ENCODE measurements at places on chromosomes 7 and 10.

- no peak for DNase-seq
These were observed 183.4 kb downstream of the DNAJB6 start for GRCh38 chr7:157520249-157520648.

DNA sequence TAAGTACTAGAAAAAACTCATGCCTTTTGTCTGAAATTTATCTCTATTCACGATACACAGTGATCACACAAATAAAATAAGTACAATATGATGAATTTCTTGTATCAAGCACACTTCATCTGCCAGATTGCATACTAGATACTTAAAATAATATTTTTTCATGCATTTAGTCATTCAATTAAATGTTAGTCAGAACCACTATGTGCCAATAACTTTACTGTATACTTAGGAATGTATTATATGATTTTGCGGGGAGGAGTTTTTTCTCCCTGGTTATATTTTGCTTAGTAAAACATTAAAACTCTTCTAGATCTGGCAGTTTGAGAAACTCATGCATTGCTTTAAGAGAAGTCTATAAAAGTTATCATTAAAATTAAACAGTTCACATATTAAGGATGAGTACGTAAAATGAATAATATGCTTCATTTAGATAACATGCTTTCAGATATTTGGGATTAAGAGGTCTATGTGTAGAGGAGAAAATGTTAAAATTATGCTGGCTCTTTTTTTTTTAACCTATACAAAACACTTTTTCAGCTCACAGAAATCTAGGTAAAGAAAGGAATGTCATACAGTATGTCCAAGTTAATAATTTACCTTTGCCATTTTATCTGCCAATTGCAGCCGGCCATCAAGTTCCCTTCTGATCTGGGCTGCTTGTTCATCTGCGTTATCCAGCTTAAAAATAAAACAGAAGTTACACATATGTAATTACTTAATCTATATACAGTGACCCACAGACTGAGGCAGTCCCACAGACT, 70.1 kb downstream of the RNF133 start:
- DNase-seq: no peak

DNA sequence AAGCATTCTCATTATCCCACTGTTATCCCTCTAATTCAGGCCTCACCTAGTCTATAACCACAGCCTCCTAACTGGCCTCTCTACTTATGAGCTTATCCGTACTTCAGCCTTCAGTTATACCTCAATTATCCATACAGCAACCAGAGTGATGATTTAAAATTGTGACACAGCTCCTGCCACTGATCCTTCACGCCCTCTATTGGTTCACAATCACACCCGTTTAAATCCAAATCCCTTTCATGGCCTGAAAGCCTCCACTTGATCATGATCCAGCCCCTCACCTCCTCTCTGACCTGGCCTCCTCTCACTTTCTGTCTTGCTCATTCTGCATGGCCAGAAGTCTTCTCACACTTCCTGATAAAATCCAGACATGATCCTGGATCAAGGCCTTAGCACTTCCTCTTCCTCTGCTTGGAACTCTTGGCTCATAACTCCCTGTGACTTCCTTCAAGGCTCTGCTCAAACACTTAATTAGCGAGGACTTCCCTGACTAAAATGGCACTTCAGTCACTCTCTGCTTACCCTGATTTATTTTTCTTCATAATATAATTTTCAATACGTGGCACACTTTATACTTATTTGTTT, 19.0 kb upstream of the TMEM26 start:
- no peak for DNase-seq

DNA sequence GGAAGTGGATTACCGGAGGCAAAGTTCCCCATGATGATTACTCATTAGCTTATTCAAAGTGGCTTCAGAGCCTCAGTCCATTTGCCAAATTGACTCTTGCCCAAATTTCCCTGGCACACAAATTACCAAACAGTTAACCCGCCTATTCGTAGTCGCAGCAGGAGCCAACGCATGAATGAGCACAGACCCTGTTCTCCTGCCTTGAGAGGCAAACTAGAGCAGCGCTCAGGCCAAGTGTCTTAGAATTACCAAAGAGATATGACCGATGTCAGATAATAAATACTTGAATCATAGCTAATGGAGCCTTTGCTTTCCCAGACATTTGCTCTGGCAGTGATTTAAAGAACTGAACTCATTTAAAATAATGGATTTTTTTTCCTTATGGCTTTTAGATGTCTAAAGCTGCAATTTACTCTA, 64.9 kb downstream of the CTTNBP2 start:
- DNase-seq: peak; percentile 48

GRCh38 chr7:142586611-142587010, 162.7 kb upstream of the PRSS1 start:
- no peak for DNase-seq

DNA sequence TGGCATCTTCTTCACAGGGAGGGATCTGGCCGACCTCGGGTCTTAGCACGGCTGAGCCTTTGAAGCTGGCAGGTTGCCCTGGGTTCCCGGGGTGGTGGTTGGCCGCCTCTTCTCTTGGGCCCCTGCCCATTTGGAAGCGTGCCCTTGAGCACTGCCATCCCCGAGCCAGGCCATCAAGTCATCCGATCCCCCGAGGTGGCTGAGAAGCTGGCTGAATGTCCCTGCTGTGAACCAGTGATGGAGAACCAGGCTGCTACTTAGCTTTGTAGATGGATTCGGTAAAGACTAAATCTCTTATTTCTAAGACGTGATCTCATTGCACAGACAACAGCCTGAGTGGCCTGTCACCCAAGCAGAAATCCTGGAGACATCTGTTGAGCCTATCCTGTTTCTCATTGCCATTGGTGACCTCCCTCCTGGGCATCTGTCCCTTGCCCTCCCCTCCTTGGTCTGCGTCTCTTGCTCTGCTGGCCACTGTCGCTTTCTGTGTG, 74.3 kb downstream of the GRK5 start:
- DNase-seq: no peak

- DNase-seq: no peak
These were observed 205.9 kb downstream of the BICC1 start for GRCh38 chr10:58718596-58718995.

- no peak for DNase-seq
These were observed 106.6 kb downstream of the VIPR2 start for GRCh38 chr7:159038066-159038465.

DNA sequence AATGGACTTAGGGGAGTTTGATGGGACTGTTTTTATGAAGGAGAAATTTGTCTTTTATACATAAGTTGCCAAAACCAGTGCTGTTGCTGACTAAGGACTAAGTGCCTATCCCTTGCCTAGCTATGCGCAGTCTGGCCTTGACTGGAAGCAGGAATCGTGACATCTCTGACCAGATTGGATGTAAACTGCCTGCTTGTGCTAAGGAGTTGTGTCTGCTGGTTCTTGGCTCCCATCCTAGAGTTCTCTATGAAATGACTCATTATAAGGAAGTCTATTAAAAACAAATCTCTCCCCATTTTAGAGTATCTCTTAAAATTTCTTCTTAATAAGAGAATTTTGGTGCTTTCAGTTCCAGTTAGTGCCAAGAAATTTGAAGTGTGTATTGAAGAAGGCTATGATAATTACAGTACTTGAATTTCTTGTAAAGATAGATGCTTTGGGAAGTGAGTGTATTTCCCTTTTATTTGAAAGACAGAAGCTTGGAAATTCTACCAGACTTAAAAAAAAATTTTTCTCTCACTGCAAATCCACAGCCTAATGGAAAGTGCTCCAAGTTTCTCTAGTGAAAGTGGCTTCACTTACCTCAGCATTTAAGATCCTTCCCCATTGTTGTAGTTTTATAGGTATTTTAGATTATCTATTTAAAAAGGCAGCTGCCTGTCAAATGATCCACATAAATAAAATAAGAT, 77.6 kb downstream of the BICC1 start:
- no peak for DNase-seq

DNA sequence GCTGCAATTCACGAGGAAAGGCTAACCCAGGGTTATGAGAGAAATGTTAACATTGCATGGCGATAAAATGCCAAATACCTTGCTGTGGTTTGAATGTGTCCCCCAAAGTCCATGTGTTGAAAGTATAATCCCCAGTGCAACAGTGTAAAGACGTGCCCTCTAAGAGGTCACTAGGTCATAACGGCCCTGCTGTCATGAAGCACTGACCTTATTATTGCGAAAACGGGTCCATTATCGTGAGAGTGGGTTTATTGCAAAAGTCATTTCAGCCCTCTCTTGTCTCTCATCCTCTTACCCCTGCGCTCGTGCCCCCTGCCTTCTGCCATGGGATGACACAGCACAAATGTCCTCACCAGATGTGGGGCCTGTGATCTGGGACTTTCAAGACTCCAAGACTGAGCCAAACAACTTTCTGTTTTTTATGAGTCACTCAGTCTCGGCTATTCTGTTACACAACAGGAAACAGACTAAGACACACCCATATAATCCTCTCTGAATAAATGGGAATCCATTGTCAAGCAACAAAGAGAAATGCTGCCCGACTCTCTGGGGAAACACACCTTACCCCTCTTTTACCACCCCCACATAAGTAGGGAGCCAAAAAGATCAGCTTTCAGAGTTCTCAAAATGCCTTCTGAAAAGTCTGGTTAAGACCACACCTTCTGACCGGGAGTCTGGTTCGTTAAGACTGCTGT, 73.1 kb upstream of the UCN3 start:
- DNase-seq: peak; percentile 92

- no peak for DNase-seq
These were observed 97.7 kb upstream of the CDK6 start for GRCh38 chr7:92934096-92934495.

DNA sequence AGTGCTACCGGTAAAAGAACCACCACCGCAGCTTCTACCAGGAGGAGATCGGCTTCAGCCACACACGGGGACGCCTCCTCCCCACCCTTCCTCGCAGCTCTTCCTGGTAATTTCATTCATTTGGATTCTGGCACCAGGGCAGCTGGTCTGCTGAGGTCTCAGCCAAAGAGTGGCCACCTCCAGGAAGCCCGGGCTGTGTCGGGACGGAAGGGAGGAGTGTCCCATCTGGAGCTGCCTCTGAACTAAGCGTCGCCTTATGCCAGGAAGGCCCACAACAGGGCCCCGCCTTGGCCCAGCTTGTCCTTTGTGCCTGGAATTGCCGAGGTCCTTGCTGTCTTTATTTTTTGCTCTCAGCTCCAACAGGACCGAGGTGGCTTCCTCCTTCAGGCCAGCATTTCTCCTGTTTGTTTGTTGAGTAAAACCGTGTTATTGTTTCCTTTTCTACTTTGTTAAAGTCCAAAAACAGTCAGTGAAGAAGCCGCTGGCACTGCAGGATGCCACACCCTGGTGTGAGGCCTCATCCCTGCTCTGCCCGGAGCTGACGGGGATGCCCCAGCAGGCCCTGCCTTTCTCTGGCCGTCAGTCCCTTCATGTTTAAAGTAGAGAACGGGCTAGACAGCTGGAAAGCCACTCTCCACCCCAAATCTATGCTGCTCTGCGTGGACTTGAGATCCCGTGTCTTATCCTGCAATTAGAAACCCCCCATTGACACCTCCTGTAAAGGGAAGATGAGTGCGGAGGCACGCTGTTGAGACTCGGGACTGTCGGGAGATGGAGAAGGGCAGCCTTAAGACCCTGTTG, 24.5 kb upstream of the TTYH3 start:
- peak; percentile 45 for DNase-seq

DNA sequence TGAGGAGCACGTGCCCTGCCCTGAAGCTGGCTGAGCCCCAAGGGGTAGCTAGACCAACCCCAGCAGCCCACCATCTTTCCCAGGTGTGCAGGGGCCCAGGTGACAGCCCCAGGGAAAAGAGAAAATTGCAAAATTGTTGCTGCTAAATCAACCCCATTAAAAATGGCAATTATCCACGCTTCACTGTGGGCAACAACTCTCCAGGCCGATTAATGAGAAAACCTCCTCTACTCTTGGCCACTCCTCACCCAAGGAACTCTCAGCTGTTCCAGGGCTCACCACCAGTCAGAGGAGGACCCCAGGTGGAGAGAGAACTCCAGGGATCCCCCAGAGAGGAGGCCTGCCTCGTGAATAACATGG, 516.1 kb upstream of the MGMT start:
- DNase-seq: no peak

- DNase-seq: peak; percentile 38
These were observed 65.0 kb downstream of the STK17A start for GRCh38 chr7:43647673-43648472.

- DNase-seq: no peak
These were observed 7.3 kb upstream of the CCDC6 start for GRCh38 chr10:59913547-59914237.

DNA sequence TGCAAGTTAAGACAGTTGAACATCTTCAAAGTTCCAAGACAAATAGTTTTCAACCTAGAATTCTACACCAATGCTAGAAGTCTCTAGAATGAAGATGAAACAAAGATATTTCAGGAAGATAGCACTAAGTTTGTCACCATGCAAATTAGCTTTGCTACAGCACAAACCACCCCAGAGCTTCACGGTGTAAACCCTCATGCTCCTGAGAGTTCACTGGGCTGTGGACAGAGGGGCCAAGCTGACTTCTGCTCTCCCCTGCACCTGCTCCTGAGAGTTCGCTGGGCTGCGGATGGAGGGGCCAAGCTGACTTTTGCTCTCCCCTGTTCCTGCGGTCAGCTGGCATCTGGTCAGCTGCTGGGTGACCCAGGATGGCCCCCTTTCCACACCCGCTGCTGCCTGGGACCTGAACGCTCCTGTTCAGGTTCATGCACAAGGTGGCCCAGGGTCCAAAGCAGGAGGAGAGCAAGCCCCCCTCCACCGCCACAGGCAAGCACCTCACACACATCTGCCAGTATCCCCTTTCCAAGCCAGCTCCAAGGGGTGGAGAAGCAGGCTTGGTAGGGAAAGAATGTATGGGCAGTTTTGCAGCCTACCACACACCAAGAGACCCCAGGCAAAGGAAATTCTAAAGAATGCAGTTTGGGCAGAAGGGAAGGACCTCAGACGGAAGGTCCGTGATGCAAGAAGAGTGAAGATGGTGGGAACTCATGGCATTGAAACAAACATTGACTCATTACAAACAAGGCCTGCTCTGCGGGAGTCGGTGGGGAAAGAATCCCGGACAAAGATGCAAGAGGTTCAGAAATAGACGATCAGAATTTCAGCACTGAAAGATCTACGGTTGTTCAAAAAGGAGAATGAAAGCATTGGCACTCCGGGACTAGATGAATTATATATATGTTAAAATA, 137.8 kb upstream of the PPP2R2D start:
- no peak for DNase-seq

DNA sequence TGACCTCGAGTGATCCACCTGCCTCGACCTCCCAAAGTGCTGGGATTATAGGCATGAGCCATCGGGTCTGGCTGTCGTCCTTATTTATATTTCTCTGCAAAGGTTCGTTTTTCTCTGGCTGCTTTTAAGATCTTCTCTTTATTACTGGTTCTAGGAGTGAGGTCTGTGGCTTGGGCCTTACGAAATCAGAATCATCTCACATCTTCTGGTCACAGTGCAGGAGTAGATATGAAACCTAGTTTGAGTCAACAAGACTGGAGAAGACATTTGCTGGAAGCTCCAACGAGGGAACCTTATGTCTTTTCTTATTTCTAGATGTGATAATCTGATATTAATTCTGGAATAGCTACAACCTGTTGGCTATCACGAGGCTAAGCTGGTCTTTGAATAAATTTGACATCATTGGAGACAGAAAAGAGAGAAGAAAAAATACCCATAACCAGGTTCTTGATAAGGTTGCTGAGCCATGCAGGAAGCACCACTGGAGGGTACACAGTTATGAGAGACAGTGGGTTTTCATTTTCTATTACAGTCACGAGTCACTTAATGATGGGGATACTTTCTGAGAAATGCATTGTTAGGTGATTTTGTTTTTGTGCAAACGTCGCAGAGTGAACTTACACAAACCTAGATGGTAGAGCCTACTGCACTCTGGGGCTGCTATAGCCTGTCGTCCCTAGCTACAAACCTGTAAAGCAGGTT, 25.6 kb upstream of the IL15RA start:
- no peak for DNase-seq

GRCh38 chr7:142919656-142920055, 13.9 kb downstream of the TRPV5 start:
- DNase-seq: no peak
